Muscle of leg (tissue), 16 donors: ENCODE measurements at places on chromosomes 16 and 17. TPM values are rescaled to one million over a fixed set of nuclear protein-coding genes. Genes with fewer than 3 reads are reported as not detected.
A peak's percentile ranks its signal among the peaks of the same experiment; 100 is the strongest.

DNA sequence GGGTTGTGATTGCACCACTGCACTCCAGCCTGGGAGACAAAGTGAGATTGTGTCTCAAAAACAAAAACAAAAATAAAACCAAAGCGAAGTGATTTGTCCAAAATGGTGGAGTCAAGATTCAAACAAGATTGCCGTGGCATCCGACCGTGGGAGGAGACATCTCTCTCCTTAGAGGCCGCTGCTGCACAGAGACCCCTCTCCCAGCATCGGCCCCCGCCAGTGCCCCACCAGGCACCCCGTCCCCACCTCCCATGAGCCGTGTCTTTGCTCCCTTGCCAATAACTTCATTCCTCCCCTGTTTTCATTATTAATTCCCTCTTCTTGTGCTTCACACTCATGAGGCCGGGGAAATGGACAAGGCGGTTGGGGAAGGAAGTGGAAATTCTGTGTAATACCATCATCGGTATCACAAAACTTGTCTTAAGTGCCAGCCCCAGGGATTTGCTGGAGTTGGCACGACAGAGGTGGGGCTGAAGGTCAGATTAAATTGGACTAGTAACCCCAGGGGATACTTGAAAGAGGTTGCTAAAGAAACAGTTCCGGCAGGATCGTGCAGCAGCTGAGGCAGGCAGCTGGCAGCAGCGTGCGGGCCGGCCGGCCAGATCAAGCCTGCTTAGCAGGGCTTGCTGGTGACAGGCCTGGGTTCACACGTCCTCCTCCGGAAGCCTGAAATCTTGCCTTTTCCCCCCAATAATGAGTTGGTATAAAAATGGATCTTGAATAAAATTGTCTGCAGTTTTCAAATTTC, 66.8 kb downstream of the RTN4RL1 start:
- DNase-seq, result peak; percentile 50

DNA sequence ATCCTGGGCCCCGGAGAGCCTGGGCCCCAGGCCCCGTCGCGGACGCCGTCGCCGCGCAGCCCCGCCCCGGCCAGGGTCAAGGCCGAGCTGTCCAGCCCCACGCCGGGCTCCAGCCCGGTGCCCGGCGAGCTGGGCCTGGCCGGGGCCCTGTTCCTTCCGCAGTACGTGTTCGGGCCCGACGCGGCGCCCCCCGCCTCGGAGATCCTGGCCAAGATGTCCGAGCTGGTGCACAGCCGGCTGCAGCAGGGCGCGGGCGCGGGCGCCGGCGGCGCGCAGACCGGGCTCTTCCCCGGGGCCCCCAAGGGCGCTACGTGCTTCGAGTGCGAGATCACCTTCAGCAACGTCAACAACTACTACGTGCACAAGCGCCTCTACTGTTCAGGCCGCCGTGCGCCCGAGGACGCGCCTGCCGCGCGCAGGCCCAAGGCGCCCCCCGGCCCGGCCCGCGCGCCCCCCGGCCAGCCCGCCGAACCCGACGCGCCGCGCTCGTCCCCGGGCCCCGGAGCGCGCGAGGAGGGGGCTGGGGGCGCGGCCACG, 36.8 kb upstream of the ZC3H18 start:
- peak; percentile 69 for DNase-seq

DNA sequence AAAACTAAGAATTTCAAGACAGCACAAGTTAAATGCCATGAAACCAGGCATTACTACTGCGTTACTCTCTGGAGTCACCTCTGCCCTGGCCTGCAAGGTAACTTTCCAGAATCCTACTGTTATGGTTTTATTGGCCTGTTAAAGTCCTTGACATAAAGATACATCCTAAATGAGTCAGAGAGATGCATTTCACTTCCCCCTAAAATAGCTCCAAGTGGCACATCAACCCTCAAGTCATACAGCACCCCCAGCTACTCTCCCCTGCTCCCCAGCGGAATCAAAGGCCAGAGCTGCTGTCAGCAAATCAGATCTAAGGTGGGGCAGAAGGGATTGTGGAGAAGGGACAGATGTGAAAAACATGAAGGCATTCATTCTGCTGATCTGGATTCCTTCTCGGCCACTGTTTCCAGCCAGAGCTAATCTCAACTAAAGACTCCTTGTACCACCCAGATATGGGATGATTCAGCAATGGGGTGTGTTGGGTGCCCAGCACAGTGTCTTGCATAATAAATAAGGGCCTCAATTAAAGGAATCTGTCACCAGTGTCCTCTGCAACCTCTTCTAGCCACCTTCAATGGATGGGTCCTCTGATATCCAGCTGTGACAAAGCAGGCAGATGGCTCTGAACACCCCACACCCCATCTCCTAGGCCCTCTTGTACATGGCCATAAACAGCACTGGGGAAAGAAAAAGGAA, 8.5 kb upstream of the CCL1 start:
- DNase-seq, result no peak

DNA sequence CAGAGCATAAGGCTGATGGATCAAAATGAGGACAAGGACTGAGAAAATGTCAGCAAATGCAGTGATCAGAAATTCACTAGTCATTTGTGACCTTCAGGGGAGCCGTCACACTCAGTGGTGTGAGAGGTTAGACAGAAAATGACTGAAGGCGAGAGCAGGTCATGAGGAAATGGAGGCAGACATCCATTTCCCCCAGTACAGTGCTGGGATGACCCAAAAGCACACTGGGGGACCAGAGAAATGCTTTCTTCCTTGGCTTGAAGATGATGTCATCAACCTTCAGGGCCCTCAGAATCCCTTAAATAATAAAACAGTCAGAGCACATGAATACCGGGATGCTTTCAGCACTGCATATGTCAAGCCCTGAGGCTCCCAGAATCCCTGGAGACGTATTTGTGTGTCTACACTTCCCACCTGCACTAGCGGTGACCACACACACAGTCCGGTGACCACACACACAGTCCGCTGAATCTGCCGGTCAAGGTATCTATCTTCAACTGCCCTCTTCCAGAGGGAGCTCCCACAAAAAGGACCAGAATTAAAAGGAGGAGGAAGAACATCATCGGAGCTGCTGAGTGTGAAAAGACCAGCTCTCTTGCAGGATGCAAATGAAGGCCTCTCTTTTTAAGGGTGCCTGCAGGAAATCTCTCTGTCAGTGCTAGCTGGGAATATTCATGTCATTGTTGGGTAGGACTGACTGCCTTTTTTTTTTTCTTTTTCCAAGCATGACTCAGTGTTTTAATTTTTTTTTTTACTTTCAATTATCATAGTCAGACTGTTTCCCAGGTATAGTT, 8.2 kb downstream of the UBE2O start:
- no peak for DNase-seq

DNA sequence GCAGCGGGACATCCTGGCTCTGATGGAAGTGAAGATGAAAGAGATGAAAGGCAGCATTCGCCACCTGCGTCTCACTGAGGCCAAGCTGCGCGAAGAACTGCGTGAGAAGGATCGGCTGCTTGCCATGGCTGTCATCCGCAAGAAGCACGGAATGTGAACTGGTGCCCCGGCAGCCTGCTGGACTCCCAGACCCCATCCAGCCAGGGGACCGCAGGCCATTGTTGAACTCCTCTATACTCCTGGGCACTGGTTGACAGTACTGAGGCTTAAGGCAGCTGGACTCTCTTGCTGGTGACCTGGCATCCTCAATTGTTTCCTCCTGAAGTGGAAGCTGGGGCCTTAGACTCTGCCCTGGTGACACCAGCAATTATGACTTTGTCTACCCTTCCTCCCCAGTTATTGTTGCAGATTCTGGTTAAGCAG, 1.2 kb downstream of the THAP11 start:
- no peak for DNase-seq

- peak; percentile 17 for DNase-seq
These were observed 24.8 kb downstream of the PITPNC1 start for GRCh38 chr17:67401598-67402504.

The DPEP2 gene
- total RNA-seq, result 0.75 TPM

The ZNF500 gene
- 10.4 TPM for total RNA-seq

The ODF4 gene
- not detected for total RNA-seq

The TMEM219 gene
- total RNA-seq, result 49.5 TPM

The CBX8 gene
- total RNA-seq, result 4.8 TPM

The MMP2 gene
- total RNA-seq, result 277 TPM

The ADAP2 gene
- total RNA-seq, result 7.9 TPM

The OR3A3 gene
- not detected for total RNA-seq
